ENCODE measurements at places on chromosomes 1 and 21.

DNA sequence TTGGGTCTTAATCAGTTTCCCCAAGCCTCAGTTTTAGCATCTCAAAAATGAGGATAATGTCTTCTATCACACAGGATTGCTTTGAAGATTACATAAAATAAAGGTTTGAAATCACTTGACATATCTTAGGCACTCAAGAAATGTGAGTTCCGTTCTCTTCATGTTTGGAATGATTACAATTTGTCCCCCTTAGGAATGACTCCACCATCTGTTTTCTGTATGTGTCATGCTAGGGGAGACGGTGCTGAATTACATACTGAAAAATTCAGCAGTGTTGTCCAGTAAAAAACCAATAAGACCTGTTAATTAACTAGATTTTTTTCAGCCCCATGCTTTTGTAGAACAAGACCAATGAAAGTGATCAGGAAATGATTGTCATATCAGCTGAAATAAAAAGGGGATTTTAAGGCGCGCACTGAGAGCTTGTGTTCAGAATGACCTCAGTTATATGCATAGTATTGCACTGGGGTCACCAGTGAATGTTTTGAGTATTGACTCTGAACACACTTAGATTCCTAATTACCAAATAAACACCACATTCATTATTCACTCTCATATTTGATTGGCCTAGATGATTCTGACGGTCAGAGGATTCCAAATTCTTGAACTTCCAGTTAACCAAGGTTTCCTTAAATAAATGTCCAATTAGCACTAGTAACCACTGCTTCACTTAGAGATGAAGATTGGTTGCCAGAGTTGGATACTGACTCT is 114.5 kb upstream of the KCNK2 start:
- DNase-seq = no peak

DNA sequence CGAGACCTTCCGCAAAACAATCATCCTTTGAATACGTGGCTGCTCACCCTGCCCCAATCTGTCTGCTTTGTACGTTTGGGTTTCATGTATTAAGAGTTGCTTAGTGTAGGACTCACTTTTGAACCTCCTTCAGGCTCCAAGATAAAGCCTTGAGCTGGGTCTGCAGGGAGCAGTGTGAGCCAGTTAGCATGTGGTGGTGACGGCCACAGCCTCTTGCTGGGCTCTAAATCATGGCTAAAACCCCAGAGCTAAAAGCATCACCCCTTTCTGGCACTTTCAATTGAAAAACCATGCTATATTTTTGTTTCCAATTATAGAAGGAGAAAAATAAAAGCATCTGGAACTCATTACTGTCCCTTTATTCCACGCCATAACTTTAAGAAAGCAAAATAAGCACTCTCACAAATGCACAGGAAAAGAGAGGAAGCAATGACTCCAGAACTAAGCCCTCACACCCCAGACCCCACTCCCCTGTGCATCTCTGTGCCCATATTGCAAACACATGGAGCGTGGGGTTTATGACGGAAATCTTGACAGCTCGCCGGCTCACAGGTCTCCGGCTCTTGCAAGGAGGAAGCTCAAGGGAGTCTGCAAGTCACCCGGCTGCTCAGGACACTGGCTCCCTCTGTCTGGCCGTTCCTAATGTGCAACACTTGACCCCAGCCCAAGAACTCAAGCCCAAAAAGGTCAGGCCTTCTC is 135.5 kb downstream of the MIS18A start:
- DNase-seq = no peak

DNA sequence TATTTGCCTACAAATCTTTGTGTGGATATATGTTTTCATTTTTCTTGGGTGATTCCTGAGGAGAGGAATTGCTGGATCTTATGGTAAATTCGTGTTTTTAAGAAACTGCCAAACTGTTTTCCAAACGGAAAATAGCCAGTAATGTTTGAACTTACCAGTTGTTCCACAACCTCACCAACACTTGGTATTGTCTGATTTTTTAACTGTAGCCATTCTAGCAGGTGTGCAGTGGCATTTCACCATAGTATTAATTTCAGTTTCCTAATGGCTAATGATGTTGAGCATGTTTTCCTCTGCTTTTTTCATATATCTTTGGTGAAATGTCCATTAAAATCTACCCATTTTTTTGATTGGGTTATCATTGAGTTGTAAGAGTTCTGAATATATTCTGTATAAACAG is 56.6 kb downstream of the RPS6KC1 start:
- no peak for DNase-seq

DNA sequence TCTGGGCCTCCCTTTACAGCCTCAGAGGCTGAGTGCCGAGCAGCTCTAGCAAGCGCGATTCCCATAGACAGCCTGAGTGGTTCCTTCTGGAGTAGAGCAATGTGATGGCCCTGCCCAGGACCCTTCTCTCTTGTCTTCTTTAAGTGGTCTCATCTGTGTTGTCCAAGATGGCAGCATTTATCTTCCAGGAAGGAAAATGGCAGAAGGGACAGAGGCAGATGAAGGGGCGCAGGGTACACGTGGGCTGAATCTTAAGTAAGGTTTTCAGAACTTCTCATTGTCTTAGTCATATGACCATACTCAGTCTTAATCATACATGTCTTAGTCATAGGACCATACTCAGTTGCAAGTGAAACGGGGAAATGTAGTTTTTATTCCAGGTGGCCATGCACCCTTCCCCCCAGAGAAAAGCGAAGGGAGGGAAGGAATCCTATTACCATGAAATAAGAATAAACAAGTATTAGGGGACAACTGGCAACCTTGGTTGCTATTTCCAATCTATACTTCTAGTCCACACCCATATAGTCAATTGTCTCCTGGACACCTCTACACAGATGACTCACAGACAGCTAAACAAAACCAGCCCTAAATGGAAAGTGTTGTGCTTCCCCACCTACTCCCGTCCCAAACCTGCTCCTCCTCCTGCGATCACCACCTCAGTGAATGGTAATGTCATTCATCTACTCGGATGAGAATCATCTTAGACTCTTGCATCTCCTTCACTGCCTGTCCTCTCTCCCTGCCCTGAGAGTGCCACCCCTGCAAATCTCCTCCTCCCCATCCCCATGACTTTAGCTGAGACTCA is 13.3 kb downstream of the OVAAL start:
- no peak for DNase-seq

DNA sequence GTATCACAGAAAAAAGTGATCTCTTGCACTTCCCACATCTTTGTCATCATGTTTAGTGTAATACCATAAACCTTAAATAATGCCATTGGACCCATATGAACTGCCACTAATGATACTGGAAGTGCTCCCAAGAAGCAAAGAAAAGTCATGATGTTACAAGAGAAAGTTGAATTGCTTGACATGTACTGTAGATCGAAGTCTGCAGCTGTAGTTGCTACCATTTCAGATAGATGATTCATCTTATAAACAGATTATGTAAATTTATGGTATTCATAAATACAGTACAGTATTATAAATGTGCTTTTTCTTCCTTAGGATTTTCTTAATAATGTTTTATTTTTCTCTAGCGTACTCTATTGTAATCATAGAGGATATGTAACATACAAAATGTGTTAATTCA is 30.1 kb upstream of the LAMC2 start:
- no peak for DNase-seq

- DNase-seq = no peak
Observed at GRCh38 chr1:112579801-112580510, 39.0 kb downstream of the ST7L start.

GRCh38 chr1:162141281-162142054 is 72.0 kb downstream of the NOS1AP start:
- no peak for DNase-seq

DNA sequence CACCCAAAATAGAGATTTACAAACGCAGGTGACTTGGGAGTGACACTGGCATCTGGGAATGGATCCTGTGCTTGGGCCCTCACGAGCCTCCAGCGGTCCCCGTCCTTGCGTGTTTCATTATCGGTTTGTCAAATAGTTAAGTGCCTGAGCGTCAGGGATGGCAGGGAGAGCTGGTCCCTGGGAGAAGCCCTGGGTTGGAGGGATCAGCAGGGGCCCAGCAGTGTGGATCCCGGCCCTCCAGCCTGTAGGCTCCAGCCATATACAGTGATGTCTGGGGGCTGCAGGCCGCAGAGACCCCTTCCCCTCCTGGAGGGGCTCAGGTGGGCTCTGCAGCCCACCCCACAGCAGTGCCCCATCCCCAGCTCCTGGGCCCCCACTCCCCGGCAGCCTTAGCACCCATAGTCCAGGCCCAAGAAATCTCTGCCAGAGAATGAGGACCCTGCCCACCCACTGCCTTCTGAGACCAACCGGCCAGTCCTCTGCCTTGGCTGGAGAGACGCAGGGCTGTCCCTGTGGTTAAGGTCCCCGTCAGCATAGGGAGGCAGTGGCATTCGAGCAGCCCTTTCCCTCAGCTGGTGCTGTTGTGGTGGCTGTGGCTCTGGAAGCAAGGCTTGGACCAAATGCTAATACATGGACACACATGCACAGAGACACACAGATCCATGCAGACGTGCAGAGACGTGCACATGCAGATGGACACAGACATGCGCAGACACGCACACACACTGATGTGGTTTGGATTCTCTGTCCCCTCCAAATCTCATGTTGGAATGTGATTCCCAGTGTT is 2.4 kb upstream of the SLC19A1 start:
- no peak for DNase-seq

DNA sequence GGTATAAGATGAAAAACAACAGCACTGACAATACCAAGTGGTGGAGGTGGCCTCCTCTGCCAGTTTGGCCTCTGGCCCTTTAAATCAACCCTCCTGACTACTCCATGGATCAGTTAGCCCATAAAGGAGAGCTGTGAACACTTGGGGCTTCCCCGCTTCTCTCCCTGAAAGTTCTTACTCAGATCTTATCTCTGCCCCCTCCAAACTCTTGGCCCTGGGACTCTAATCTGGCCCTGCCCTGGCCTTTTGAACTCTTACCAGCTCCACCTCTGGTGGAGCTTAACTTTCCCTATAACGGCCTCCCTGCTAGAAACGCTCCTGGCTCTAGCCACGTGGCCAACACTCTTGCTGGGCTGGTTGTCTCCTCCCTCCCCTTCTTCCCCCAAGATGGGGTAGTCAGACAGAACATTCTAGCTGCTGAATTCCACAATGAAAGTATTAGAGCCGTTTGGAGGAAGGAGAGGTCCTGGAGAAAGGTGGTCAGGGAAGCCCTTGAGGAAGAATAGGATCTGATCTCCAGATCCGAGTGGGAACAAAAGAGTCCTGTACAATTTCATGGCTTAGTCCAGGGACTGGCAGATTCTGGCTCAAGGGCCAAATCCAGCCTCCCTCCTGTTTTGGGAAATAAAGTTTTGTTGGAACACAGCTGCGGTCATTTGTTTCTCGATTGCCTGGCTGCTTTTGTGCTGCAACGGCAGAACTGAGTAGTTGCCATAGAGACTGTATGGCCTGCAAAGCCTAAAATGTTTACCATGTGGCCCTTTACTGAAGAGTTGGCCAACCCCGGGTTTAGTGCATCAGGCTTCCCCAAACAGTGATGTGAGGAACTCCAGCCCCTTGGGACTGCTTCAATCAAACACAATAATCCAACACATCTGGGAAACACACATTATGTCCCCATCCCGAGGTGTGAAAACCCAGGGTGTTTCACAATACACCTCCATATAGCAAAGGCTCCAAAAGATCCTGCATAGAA is 9.5 kb upstream of the PIGR start:
- no peak for DNase-seq

GRCh38 chr1:118097622-118098348 is 87.2 kb downstream of the SPAG17 start:
- DNase-seq = no peak

- no peak for DNase-seq
Observed at GRCh38 chr1:193960040-193960439, 773.6 kb upstream of the B3GALT2 start.

DNA sequence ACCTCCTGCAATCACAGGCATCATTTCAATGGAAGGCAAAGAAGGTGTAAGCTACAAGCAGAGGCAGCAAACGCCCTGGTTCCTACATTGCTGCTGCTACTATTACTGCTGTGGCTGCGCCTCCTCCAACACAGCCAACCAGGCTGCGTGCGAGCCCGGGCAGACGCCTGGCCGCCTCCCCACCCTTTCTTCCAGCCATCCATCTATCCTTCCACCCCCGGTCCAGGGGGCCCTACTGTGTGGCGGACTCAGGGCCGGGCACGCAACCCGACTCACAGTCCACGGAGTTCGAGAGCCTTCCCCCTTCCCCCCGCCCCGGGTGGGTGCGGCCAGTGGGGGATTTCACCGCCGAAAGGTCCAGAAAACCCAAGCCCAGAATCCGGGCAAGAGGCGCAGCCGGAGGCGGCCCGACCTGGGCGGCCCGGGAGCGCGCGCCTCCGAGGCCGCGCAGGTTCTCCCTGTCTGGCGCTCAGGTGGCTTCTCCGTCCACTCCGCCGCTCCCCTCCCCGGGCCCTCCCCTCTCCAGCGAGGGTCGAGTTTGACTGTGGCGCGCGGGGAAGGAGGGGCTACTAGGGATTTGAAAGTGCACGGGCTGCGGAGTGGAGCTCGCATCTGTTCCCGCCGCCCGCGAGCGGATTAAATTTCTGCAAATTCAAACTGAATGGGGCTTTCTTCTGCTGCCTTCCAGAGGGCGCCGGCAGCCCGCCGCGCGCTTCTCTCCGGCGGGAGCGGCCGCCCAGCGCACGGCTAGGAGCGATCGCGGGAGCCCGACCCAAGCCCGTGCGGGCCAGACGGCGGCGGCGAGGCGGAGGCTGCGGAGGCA is at the start of gene HUNK:
Gene HUNK, plus strand, starts transcription at position 569 of the 823 bp plus-strand sequence. CDS start 655 bp downstream, outside the sequence.
- DNase-seq = peak; percentile 66

DNA sequence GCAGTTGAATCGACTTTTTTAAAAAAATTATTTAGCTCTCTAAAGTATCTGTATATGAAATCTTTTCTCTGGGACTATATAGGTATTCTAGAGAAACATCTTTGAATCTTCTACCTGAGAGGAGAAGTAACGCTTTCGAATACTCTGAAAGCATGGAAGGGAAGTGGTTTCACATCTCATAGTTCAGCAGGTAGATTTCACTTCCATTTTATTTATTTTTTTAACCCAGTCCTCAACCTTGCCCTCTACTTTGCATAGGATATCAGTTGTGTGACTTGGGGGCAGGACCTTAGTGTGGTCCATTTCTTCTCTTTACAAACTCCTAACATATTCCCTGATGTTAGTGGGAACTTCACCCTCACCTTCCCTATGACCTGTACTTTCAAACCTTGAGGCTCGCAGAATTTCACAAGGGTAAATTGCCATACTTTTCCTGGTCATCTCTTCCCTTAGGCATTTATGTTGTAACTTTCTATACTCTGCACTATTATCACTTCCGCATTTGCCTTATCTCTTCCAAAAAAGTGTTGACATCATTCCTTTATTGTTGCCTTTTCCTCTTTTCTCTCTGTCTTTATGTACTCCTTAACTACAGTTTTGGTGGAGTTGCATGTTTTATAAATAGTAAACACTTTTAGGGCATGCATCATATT is 1208.5 kb upstream of the ADGRL4 start:
- no peak for DNase-seq

DNA sequence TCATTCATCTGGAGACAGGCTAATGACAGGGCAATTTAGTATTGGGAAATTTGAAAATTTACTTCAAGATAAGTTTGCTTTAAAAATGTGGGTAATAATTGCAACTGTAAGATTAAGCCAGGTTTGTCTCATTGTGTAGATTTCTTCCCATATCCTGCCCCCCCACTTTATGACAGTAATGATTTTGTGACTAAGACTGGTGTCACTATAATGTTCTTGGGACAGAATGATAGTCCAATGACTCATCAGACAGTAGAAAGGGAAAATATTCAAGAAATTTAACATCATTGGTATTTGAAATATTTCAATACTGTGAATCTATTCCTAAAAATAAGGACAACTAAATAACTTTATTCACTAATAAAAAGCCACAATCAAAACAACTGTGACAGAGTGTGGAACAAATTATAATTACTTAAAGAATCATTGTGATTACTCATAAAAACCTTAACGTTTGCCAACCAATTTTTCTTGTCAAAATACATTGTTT is 36.7 kb downstream of the FH start:
- no peak for DNase-seq

- no peak for DNase-seq
Observed at GRCh38 chr21:45891388-45892155, 90.0 kb upstream of the COL6A1 start.

All from ovary (tissue), 10 donors.